ENCODE measurements at places on chromosomes 12 and 14.

GRCh38 chr12:7114851-7115250 lies 5.8 kb upstream of the C1RL start:
- no peak for DNase-seq

DNA sequence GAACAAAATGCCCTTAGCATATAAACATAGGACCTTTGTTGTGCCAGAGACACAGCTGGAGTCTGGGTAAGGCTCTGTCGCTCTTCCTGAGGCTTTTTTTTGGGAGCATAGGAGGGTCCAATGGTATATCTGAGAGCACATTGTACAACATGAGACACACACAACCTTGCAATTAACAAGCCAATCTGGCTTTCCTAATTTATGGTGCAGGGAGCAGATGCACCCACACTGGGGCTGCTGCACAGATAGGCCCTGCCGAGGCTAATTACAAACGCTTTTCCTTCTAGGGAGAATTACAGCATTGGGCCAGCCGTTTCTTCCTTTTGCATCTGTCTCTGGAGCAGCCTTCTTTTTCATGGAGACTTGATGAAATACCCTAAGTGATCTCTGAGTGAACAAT lies 75.0 kb upstream of the OVCH1 start:
- DNase-seq = no peak

GRCh38 chr14:73800970-73801515 lies 50.6 kb upstream of the PTGR2 start:
- DNase-seq = no peak

GRCh38 chr14:75896341-75896740 lies 85.5 kb downstream of the TGFB3 start:
- DNase-seq = no peak

GRCh38 chr12:77070382-77070781 lies 5.0 kb upstream of the E2F7 start:
- DNase-seq = no peak

DNA sequence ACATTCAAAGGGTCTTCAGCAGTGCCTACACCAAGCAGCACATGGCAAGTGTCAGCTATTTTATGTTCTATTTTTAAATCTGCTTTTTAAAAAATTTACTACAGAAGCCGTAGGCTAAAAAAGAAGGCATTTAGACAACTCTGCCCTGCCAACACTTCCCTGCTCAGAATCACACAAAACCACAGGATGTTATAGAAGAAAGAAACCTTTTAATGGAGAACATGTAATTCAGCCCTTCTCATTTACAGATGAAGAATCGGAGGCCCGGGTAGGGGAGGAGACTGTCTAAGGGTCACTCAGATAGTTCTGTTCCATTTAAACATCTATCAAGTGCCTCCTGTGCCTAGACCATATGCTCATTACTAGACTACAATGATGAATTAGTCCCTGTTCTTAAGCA lies 171.8 kb upstream of the NTF3 start:
- no peak for DNase-seq

DNA sequence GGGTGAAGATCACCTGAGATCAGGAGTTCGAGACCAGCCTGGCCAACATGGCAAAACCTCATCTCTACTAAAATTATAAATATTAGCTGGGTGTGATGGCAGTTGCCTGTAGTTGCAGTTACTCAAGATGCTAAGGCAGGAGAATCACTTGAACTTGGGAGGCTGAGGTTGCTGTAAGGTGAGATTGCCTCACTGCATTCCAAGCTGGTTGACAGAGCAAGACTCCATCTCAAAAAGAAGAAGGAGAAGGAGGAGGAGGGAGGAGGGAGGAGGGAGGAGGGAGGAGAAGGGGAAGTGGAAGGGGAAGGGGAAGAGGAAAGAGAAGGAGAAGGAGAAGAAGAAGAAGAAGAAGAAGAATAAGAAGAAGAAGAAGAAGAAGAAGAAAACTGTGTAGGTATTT lies 17.0 kb downstream of the RNASE10 start:
- no peak for DNase-seq

GRCh38 chr12:69026336-69026735 lies 93.4 kb upstream of the CPM start:
- no peak for DNase-seq

DNA sequence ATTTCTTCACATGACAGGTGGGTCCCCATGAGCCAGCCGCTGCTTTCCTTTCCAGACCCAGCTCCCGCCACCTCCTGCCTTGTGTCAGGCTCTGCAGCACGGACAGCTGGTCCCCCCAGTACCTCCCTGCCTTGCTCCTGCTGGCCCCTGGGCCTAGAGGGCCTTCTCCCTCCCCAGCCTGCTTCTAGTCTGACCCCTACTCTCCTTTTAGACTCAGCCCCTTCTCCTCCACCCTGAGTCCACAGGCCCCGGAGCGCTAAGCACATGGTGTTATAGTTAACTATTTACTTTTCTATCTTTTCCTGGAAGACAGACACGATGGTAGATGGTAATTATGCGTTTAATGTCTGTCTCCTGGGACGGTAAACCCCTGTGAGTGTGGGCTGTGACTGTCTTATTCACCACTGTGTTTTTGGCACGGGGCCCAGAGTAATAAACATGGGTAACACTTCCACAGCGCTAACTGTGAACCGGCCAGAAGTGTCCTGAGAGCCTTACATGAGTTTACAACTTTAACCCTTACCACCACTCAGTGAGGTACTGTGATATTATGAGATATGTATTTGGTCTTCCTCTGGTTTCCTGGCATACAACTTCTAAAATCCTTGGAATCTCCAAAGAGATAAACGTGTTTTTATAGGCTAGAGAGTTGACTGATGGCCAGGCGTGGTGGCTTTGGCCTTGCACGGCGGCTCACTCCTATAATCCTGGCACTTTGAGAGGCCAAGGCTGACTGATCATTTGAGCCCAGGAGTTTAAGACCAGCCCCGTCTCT lies 41.2 kb downstream of the DGLUCY start:
- peak; percentile 6 for DNase-seq

GRCh38 chr14:26595926-26596542 lies 1.8 kb downstream of the NOVA1 start:
- no peak for DNase-seq

DNA sequence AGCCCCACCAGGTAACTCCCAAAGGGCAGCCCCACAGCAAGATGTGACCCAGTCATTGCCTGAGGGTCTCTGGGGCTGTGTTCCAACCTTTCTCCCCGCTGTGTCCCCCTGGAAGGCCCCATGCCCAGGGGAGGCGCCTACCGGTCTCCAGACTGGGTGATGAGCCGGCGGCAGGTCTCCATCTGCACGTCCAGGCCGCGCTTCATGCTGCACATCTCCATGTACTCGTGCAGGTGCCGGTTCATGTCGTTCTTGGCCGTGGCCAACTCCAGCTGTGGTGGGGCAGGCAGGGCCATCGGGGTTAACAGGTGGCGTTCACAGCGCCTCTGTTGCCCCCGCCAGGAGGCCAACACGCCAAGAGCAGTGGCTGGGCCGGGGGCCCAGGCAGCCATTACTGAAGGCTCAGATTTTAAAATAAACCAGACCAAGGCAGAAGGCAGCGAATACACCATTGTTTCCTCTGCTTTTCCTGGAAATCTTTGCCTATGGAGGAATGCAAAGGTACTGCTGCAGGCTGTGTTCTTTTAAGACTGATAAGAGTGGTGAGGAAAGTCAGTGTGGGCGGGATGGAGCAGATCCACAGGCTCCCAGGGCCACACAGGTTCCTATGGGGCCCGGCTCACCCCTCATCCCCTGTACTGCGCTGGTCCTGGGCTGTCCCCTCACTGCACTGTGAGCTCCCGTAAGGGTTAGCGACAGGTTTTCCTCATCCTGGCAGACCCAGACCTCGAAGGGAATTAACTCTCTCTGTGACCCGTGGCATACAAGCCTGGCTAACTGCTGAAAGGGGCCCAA lies 7.3 kb downstream of the GAPDH start:
- DNase-seq = no peak

DNA sequence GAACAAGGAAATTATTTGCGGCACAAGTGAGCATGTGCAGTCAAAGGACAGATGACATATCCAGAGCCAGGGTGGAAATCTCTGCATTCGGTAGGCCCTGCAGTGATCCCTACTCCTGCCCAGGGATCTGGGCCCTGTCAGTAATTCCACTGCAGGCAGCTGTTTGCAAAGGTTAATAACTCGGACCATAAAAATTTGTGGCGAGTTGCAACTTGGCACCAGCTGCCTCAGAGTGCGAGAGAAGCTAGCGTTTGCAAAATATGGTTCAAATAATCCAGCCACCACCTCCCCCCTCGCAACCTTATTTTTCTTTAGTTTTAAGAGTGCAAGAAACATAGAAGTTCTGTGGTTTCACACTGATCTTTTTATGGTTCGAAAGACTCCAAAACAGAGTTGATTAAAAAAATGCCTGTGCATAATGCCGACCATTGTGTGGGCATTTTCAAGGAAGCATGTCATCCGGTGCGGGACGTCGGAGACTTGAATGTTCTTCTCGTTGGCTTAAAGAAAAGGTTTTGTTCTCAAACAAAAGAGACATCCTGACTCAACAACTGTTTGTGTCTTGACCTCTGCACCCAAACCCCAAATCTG lies 224.5 kb downstream of the BCL11B start:
- DNase-seq = no peak

GRCh38 chr12:69094606-69095216 lies 144.7 kb upstream of the CPSF6 start:
- DNase-seq = no peak

DNA sequence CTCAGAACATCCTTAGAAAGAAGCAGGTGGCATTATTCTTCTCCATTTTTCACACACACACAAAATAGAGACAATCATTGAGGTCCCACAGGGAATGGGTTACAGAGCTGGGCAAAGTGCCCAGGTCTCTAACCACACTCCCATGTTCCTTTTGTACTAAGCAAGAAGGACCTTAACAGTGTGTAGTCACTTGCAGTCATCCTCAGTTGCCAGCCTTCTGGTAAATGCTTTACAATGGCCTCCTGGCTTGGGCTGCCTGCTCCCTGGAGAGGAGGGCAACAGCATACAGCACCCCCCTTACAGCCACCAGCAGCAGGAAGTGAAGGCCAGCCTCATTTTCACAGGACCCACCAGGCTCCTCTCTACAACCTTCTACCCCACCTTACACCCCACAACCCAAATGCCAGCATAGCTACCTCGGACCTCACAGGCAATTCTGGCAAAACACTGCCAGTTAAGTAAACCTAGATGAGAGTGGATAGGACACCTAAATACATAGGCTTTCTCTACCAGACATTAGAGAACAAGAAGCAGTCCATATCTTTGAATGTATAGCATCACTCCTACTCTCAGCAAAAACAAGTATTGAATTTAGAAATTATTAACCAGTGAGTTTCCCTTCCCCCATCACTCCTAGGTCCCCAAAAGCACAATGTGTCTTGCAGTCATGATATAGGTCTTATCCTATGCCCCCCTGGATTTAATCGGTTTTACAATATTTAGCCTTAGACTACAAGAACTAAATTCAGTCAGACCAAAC lies 88.1 kb downstream of the PPP2R5E start:
- no peak for DNase-seq

- no peak for DNase-seq
These were observed 1.8 kb upstream of the AQP5 start for GRCh38 chr12:49959685-49960473.

GRCh38 chr12:28023156-28023887 lies 50.8 kb upstream of the PTHLH start:
- no peak for DNase-seq

DNA sequence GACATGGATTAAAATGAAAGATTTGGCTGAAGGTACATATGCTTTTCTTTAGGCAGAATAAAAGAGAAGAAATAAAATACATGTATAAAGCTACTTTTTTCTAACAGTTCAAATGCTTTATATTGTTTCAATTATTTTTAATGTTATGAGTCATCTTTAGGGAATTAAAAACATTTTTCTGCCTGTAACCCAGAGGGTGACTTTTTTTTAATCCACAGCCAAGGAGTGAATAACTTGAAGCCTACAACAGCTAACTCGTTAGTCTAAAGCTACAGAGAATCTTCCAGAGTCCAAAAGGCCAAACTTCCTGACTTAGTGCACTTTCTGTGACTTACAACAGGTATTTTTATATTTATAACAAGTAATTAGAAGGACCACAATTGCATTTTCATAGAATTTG lies 151.6 kb downstream of the SEC23A start:
- no peak for DNase-seq

DNA sequence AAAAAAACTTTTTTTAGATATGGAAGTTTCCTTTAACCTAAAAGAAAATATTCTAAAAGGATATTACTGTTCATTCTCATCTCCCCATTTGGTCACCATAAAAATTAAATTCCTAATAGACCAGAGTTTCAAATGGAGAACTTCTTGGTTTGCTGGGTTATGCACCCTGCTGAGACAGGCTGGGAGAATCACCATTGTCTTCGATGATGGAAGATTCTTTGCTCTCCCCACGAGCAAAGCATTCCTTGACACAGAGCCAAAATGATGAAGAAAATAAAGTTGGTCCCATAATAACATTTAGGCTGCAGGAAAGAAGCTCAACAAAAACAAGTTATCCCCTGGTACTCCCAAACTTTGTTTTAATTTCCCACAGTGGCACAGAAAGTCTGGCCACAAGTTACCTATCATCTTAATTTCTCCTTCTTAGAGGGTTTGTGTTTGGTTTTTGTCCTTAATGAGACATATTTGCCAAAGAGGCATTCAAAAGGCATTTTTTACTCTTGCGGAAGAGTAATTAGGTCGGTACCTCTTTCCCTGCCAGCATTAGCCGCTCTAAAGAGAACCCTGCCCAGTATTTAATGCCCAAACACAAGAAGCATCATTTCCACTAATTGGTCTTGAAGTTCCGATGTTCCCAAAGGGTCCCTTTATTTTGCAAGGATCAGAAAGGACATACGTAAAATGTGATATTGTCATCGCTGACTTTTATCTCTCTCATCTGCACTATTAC lies 4.8 kb downstream of the DIO2 start:
- DNase-seq = no peak

- DNase-seq = no peak
These were observed 308.7 kb downstream of the RPAP3 start for GRCh38 chr12:47396902-47397663.

GRCh38 chr12:109476807-109477184 lies 304 bp downstream of the KCTD10 start:
- no peak for DNase-seq

DNA sequence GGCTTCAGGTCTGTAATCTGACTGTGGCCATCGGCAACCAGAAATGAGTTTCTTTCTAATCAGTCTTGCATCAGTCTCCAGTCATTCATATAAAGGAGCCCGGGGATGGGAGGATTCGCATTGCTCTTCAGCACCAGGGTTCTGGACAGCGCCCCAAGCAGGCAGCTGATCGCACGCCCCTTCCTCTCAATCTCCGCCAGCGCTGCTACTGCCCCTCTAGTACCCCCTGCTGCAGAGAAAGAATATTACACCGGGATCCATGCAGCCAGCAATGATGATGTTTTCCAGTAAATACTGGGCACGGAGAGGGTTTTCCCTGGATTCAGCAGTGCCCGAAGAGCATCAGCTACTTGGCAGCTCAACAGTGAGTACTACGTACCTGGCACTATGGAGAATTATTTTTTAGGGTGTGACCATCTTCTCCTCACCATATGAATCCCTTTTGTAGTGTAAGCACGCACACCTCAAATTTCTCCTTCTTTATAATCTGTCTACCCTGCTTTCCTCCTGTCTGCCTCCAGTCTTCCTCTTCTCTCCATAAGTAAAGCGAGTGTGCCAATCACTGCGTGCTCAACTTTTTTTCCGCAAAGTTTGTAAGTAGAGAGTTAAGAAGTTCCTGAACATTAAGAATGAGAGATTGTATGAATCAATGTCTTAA lies at the start of gene TPH2:
TPH2 (plus strand) TSS at position 118 of the 658 bp plus-strand sequence; CDS start at position 260, 142 bp downstream.
- DNase-seq = peak; percentile 17

- no peak for DNase-seq
These were observed 69.7 kb upstream of the DLK1 start for GRCh38 chr14:100656996-100657395.

Measured in stimulated activated CD4-positive, alpha-beta T cell treated with anti-CD3 and anti-CD28 coated beads, Interleukin-4, amount 100 ng/mL, for 4 hours (primary cell).